ENCODE measurements at places on chromosomes 11 and 22.

- DNase-seq = no peak
These were observed 2.1 kb downstream of the MRPL40 start for GRCh38 chr22:19434401-19434800.

DNA sequence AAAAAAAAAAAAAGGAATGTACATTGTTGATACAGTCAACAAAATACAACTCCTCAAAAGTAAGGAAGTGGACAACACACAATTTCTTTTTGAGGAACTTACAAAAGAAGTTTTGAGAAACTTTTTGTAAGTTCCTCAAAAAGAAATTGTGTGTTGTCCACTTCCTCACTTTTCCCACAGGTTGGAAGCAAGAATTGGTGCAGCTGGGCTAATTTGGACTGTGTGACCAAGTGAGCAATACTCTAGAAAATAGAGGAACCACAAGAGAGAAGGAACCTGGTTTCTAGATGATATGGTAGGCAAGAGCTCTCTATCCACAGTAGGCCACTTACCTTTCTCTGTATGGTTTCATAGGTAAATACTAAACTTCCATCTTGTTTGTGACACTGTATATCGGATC is 1053.8 kb downstream of the LRRC4C start:
- DNase-seq = no peak

- DNase-seq = no peak
These were observed 9.7 kb downstream of the SLN start for GRCh38 chr11:107702109-107702660.

GRCh38 chr11:84965484-84965883 is 661.7 kb downstream of the DLG2 start:
- DNase-seq = no peak

GRCh38 chr22:17945156-17945887 is 79.0 kb downstream of the MICAL3 start:
- no peak for DNase-seq

DNA sequence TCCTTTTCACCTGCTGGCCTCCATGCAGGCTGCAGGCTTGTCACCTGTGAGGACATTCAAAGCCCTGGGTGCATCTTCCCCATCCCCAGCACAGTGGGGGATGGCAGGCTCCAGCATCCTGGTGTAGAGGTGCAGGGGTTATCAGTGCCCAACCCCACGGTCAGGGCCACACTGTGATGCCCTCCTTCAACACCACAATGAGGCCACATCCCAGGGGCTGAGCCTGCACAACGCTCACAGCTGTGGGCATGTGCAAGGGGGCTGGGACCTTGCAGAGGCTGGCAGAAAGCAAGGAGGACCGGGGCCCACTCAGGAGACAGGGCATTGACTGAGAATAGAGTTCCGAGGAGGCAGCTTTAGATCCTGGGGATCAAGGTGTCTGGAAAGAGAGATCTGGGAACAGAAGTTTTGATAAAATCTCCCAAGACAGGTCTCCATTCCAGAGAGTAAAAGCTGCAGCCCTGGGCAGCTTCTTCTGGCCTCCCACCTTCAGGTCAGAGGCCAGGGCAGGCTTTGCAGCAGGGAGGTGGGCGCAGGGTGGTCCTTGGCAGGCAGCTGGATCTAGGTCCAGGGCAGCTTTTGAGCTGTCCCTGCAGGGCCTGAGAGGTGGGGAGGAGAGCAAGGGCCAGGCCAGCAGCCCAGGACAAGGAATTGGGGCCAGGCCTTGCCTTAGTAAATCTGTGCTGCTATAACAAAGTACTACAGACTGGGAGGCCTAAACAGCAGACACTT is 250.8 kb upstream of the B3GAT1 start:
- DNase-seq = no peak

DNA sequence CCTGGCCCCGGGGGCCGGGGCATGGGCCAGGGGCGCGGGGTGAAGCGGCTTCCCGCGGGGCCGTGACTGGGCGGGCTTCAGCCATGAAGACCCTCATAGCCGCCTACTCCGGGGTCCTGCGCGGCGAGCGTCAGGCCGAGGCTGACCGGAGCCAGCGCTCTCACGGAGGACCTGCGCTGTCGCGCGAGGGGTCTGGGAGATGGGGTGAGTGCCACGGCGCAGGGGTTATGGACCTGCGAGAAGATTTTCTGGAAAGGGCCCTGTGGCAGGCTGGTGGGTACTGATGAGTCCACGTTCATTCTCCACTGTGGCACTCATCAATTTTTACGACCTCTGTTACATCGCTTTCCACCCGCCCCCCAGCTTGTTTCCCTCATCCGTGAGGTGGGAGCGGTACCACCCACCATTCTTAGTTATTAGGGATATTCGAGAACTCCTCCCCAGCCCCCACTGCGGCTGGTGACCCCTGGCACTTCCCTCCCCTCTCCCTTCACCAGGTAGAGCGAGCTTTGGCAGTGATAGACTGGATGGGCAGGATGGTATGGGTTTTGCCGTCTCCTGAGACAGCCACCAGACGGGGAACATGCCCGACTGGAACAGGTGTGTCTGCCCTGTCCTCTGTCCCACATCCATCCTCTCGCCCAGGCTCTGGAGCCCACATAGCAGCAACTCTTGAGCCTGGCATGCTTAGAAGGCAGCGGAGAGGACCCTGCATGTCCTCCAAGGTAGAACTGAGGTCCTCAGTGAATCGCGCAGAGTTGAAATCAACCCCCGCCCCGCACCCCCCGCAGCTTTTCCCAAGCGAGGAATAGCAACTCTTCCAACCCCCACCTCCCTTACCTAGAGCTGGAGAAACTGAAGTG is 562 bp downstream of the DGAT2 start:
- DNase-seq = no peak

GRCh38 chr11:95456714-95457491 is 225.9 kb upstream of the SESN3 start:
- no peak for DNase-seq

DNA sequence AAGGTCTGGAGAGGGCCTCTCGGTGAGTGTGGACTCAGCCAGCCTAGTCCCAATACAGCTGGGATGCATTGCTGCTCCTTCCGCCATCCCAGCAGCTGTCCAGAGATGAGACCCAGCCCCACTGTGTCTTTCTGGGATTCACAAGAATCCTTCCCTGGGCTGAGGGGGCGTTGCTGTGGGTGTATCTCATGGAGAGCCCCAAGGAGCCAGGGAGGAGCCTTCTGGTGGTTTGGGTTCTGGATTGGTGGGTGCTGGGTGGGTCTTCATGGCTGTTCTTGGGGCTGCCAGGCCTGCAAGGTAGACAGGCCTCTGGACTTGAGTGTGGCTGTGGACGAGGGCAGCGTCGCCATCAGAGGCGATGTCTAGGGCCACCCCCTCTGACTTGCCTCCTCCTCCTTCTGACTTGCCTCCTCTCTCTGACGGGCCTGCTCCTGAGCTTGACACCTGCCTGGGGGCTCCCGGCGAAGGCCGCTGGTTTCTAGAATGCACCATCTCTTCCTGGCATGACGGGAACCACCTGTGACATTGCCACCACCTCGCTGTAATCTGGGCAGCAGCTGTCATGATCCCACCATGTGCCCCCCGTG is 17.2 kb downstream of the KCNQ1 start:
- DNase-seq = no peak

GRCh38 chr11:64118876-64119665 is 46.8 kb downstream of the MACROD1 start:
- no peak for DNase-seq

GRCh38 chr11:13065200-13065787 is 56.2 kb downstream of the RASSF10 start:
- no peak for DNase-seq

DNA sequence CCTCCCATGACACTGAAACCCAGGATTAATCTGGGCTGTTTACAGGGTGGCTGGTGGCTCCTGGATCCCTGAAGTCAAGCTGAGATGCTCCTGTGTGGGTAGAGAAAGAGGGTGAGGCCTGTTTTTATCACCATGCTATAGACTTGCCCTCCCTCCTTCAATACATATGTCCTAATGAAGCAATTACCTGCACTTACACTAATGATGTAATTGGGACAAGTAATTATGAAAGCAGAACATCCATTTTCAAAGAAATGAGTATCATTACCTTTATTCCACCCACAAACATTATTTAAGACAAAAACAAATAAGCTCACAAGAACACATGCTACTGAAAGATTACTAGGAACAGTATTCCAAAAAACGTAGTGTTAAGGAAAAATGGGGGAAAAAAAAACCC is 64.3 kb upstream of the CHRM4 start:
- DNase-seq = no peak

DNA sequence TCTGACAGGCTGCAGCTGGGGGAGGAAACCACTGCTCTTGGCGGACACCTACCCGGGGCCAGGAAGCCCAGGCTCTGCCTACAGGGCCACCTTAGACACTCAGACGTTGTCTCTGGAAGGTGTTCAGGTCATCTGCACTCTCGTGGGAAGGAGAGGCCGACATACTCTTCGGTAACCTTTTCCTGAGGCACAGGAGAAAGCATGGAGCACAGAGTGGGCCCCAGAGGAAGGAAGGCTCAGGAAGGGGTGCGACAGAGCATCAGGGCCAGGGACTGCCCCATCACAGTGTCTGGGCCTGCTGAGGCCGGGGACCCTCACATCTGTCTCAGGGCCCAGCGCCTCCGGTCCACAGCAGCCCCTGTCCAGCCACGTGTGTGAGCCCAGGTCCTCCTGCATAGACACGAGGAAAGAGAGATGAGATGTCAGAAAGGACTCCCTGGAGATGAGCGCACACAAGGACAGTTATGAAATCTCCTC is 18.2 kb upstream of the TUB start:
- DNase-seq = no peak

DNA sequence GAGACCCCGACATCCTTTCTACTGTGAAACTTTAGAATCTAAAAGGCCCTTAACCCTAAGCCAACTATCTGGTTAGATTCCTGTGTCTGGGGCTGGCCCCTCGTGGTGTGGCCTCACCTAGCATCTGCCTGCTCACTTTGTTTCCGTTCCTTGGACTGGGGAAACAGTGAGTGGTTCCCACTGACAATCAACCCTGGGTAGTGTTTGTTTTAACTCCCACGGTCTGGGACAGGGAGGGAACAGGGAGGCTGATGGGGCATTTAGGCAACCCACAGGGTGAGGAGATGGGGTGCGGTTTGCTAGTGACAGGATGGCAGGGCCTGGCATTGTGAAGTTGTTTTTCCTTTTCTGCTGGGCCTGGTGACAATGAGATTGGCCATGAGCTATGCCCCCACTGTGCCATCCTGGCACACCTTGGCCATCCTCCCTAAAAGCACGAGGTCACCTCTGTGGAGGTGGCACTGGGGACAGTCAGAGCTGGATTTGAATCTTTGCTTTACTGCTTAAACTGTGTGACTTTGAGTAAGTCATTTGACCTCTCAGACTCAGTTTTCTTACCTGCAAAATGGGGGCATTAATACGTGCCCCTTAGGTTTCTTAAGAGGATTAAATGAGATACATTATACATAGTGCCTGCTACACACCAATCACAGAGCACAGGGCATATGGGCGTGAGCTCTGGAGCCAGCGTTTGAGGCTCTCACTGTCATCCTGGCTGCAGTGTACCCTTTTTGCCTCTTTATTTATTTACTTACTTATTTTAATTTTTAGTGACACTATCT is 31.4 kb downstream of the CHRDL2 start:
- no peak for DNase-seq

- no peak for DNase-seq
These were observed 12.9 kb upstream of the GNB1L start for GRCh38 chr22:19867617-19868016.
